ENCODE measurements at places on chromosomes 2 and 18.

DNA sequence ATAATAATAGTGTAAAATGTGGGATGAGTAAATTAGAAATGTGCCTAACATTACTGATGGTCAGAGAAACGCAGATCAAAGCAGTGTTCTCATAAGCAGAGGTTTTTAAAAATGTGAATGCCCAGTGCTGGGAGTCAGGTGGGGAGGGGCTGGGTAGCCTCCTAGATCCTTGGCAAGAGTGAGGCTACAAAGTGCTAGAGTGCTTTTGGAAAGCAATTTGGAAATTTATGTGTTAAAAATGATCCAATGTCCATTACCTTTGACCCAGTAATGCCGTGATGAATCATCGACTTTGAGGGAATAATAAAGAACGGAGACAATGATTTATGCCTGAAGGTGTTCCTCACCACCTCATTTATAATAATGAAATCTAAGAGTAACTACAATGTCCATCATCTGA, 44.9 kb upstream of the TWIST2 start:
- DNase-seq = no peak

DNA sequence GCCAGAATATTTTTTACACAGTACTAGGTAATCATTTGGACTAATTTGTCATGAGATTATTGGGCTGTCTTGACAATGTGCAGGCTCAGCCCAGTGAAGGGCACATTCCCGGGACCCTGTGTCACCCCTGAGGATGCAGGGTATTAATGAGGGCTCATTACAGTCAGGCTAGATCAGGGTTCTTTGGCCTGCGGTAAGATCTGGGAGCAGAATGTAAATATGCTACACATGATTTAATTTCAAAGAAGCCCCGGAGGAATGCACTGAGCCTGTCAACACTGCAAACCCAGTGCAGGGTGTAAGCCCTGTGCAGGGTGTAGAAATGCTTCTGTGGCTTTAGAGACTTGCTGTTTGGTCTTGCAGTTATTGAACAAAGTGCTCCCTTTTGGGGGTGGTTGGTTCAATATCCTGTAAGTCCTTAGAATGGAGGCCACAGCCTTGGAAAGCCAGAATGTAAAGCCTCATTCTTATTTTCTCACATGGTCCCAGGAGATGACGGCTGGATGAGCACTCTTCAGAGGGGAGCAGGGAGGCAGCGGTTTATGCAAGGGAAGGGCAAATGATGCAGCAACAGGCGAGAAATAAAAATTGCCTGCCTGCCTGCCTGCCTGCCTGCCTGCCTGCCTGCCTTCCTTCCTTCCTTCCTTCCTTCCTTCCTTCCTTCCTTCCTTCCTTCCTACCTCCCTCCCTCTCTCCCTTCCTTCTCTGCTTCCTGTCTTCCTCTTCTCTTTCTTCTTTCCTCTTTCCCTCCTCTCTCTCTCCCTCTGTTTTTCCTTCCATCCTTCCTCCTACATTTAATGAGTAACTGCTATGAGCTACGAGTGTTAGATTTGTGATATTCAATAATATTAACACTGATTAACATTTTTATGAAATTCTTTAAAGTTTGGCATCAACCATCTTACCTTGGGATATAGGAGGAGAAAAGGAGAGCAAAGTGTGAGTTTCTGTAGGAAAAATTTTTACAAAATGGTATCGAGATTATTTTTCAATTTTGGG, 148.8 kb downstream of the VAPA start:
- DNase-seq = no peak

DNA sequence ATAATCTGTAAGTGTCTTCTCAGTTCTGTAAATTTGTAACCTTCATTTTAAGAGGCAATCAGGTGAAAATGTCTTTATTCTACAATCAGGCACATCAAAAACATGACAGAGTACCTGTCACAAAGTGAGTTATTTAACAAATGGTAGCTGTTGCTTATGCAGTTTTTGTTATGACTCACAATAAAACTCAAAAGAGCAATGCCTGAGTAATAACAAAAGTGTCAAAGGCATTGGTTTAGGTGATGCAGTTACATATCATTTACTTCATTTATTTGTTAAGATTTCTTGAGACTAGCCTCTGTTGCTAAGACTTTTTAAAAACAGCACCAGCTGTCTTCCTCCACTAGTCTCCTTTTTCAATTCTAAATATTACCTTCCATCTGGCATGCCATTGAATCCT, 177.8 kb downstream of the KIAA1328 start:
- no peak for DNase-seq

- DNase-seq = no peak
Observed at GRCh38 chr2:130871843-130872740, 35.4 kb downstream of the ARHGEF4 start.

GRCh38 chr2:214322662-214323061, 88.2 kb upstream of the VWC2L start:
- DNase-seq = no peak

DNA sequence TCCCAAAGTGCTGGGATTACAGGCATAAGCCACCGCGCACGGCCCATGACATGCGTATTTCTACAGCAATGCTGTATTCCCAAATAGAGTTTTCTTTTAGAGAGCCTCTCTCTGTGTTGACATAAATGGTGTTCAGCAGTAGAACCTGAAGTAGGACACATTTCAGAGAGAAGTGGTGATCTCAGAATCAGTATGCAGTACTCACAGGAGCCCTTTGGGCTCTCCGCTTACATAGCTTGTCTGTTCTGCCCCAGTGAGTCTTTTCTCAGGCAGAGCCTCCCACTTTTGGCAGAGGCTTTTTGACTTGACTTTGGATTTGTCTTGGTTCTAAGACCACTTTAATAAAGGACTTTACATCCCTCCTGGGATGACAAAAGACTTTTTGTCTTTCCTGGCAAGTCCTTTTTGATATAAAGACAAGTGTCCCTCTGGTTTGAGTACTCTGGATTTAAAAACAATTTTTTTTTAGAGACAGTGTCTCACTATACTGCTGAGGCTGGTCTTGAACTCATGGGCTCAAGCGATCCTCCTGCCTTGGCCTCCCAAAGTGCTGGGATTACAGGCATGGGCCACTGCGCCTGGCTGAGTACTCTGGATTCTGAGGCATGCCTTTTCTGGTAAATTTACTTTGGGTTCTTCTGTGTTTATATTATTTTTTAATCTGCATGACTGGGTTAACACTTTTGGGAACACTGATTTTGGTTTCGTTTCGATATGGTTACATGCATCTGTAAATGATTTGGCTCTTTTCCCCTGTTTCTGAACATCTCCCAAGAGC, 113.3 kb downstream of the SMAD2 start:
- DNase-seq = no peak

DNA sequence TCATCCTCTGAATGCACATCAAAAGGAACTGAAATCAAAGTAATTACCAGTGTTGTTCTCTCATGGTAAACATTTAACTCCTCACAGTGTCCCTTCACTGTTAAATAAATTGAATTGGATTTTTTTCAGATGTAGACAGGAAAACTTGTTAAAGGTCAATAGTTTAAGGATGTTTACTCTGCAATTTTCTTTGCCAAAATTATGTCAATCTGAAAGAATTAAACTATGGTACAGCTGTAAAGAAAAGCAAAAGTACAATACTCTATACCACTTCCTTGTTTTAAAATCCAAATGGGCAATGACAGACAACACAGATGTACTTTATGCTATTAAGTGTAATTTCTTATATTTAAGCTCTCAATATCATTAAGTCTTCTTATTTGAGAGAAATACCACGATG, 153.2 kb downstream of the WDPCP start:
- no peak for DNase-seq

GRCh38 chr18:57353940-57354461, 1.6 kb downstream of the ST8SIA3 start:
- DNase-seq = peak; percentile 6

GRCh38 chr2:155223781-155224406, 525.4 kb downstream of the KCNJ3 start:
- peak; percentile 5 for DNase-seq

DNA sequence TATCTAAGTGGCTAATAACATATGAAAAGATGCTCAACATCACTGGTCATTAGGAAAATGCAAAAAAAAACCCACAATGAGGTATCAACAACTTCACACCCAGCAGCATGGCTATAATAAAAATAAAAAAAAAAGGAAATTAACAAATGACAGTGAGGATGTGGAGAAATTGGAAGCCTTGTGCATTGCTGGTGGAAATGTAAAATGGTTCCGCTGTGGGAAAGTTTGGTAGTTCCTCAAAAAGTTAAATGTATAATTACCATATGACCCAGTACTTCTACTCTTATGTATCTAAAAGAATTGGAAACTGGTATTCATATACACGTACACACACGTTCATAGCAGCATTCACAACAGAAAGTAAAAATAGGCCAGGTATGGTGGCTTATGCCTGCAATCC, 15.5 kb upstream of the CACNB4 start:
- no peak for DNase-seq

- DNase-seq = no peak
Observed at GRCh38 chr2:231467016-231467545, 2.8 kb upstream of the NCL start.

- peak; percentile 70 for DNase-seq
Observed at GRCh38 chr2:222952204-222952603, 91.4 kb downstream of the ACSL3 start.

DNA sequence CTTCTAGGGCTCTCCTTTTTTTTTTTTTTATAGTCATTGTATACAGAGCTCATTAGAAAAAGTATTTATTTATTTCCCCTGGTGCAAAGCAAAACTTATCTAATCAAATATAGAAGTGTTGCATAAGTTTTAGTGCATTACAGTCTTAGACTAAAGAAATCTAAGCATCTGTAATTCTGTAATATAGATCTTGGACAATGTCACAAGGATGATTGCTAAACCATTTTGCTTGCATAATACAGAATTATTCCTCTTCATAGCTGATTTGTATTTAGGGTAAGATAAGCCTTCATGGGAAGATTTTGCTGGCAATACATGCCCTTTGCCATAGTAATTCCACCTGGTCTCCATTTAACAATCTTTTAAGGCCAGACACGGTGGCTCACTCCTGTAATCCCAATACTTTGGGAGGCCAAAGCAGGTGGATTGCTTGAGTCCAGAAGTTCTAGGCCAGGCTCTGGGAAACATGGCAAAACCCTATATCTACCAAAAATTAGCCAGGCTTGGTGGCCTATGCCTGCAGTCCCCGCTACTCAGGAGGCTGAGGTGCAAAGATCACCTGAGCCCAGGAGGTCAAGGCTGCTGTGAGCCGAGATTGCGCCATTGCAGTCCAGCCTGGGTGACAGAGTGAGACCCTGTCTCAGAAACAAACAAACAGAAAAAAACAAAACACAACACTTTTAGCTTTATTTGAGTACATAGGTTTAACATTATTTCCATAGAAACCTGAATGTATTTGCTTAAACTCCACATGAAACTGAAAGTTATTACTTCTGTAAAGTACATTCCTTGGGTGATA, 2.2 kb upstream of the ACADL start:
- DNase-seq = no peak

DNA sequence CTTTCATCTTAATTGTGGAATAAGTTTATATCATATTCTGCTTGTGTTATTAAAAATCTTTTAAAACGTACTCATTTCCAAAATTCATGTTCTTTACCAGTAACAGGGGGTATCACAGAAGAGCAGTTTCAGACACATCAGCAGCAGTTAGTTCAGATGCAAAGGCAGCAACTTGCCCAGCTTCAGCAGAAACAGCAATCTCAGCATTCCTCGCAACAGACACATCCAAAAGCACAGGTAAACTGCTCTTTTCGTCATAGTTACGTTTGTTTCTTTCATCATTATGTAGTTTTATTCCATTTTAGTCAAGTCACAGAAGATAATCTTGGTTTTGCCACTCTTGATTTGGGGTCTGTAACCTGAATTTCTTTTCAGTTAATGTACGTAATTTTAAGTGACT, 93.5 kb upstream of the KIF5C start:
- no peak for DNase-seq

- DNase-seq = no peak
Observed at GRCh38 chr2:85591563-85591962, 4.0 kb upstream of the RNF181 start.

DNA sequence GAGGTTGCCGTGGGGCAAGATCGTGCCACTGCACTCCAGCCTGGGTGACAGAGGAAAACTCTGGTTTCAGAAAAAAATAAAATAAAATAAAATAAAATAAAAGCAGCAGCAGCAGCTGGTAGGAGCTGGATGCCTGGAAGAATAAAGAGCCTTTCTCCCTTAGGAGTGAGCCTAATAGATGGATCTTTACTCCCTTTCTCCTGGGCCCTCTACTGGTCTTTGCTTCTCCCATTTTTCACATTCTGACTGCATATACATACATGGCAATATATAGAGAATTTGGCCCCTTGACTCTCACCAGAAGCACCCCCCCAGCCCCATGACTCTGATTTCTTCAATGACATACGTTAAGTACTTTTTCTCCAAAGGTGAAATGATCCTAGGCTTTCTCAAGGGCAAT, 9.8 kb upstream of the MALT1 start:
- DNase-seq = no peak

GRCh38 chr2:136404176-136404575, 286.2 kb upstream of the CXCR4 start:
- no peak for DNase-seq

DNA sequence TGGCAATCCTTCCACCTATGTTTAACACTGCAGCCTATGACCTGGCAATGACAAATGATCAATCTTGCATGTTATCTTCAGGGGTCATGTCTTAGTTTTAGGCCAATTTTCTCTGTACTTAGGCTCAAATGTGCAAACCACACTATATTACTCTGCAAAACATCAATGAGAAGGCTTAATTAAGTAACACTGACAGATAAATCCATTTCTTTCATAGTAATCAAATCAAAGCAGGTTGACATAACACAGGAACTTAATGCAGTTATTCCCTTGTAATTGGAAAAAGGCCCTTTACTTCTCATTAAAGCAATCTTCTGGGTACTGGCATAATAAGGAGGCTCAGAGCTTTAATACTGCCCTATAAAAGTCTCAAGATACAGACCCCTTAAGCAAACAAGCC, 114.4 kb downstream of the TCF4 start:
- no peak for DNase-seq

DNA sequence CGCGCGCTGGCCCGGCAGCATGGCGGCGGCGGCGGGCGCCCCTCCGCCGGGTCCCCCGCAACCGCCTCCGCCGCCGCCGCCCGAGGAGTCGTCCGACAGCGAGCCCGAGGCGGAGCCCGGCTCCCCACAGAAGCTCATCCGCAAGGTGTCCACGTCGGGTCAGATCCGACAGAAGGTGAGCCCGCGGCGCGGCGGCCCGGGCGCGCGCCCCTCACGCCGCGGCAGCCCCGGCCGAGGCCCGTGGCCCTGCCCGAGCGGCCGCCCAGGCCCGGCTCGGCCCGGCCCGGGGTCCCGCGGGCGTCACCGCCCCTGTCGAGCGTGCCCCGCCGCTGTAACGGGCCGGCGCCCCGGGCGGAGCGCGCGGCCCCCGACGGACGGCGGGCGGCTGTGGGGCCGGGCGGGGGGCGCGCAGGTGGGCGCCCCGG, 218 bp downstream of the DGKD start:
- no peak for DNase-seq

- DNase-seq = no peak
Observed at GRCh38 chr2:37634914-37635503, 36.4 kb downstream of the CDC42EP3 start.

- DNase-seq = peak; percentile 12
Observed at GRCh38 chr2:156380117-156380645, 47.7 kb upstream of the NR4A2 start.

- DNase-seq = no peak
Observed at GRCh38 chr2:221588306-221588985, 16.3 kb upstream of the EPHA4 start.

GRCh38 chr2:71614976-71615766, 161.8 kb downstream of the DYSF start:
- DNase-seq = no peak

GRCh38 chr2:33108483-33109443, 162.0 kb downstream of the LTBP1 start:
- no peak for DNase-seq
